ENCODE measurements at places on chromosomes 7 and 10. TPM values are rescaled to one million over a fixed set of nuclear protein-coding genes. Genes with fewer than 3 reads are reported as not detected.

The CCNY gene
- 64.7 TPM for total RNA-seq

The DOCK4 gene
- 33.3 TPM for total RNA-seq

The UTF1 gene
- total RNA-seq = not detected

The AKR1C4 gene
- total RNA-seq = not detected

The SLC13A1 gene
- total RNA-seq = not detected

The STAG3 gene
- total RNA-seq = 1.00 TPM

The PAPOLB gene
- 0.12 TPM for total RNA-seq

The TUBAL3 gene
- total RNA-seq = not detected

The MEIG1 gene
- total RNA-seq = not detected

The GHRHR gene
- not detected for total RNA-seq

The CUZD1 gene
- 0.50 TPM for total RNA-seq

Data from uterine smooth muscle cell (primary cell).